ENCODE measurements at places on chromosomes 1 and 21.

GRCh38 chr1:166975361-166976129 is at the start of gene ILDR2:
Gene ILDR2, minus strand, starts transcription at chr1:166975540. Its CDS starts 272 bp downstream, at chr1:166975268.
- DNase-seq, result peak; percentile 65

DNA sequence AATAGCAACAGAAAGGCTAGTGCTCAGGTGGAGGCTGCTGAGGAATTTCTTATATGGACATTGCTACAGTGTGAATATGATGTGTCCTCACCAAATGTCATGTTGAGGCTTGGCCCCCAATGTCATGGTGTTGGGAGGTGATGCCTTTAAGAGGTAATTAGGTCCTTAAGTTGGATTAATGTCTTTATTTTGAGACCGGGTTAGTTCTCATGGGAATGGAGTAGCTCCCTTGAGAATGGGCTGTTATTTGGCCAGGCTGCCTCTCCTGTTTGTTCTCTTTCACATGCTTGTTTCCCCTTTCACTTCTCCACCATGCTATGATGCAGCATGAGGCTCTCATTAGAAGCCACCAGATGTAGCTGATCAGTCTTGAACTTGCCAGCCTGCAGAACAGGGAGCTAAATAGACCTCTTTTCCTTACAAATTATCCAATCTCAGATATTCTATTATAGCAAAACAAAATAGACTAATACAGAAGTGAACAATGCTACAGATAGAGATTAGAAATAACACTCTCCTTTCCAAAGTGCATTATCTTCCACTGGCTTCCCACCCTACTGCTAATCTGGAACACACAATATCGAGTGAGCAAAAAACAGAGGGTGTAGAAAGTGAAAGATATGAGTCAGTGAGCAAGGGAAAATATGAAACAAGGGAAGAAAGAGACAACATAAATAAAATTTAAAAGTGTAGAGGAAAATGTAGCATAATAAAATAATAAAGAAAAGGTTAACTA is 160.2 kb downstream of the NTMT2 start:
- DNase-seq, result no peak

DNA sequence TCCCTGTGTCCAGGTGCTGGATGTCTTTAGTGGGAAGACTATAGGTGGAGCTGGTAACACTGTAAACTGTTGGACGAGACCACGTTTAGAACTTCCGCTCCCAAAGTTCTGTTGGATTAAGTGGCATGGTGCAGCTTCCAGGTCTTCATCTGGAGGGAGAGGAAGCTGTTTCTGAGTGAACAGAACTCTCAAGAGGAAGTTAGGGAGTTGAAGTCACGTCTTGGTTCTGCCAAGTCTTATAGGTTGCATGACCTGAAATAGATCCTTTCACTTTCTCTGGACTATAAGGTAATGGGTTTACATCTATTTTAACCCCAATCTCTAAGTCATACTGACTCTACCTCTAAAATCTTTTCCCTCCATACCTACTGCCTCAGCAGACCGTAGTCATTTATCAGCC is 97.4 kb upstream of the TNR start:
- DNase-seq, result no peak

- DNase-seq, result no peak
Measured at GRCh38 chr21:26977746-26978145, 10.9 kb upstream of the ADAMTS5 start.

- no peak for DNase-seq
Measured at GRCh38 chr1:88922214-88922613, 30.8 kb upstream of the GTF2B start.

GRCh38 chr1:192768463-192768862 is 40.4 kb upstream of the RGS2 start:
- no peak for DNase-seq

DNA sequence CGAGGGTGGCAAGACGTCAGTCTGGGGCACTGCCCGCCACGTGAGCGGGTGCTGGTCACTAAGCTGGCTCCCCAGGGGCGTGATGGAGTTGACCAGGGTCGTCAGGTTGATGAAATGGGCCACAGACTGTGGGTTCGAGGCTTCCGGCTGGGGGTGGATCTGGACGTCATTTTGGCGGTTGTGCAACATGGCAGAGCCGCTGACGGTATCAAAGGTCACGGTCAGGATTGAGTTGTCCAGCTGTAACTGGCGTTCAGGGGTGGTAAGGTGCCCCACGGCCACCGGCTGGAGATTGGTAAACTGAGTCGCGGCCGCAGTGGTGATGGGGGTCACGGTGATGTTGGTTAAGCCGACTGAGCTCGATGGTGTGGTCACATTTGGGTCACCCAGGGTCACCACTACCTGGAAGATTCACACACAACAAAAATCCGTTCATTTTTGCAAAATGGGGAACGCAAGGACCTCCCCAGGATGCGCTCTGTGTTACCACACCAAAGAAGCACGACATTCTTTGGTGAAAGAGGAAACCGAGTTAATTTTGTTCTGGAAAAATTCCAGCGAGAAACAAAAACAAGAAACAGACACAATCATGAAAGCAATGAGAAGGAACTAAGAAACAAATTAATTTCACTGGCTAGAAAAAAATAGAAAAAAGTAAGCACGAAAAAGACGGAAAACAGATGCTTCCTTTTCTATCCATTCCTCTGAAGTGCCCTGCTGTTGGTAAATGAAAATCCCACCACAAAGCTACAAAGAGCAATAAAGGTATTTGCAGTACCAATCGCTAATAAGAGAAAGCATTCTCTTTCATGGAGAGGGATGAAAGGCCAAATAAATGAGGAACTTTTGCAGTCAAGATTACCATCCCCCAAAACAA is 34.7 kb upstream of the RIPK4 start:
- DNase-seq, result no peak

DNA sequence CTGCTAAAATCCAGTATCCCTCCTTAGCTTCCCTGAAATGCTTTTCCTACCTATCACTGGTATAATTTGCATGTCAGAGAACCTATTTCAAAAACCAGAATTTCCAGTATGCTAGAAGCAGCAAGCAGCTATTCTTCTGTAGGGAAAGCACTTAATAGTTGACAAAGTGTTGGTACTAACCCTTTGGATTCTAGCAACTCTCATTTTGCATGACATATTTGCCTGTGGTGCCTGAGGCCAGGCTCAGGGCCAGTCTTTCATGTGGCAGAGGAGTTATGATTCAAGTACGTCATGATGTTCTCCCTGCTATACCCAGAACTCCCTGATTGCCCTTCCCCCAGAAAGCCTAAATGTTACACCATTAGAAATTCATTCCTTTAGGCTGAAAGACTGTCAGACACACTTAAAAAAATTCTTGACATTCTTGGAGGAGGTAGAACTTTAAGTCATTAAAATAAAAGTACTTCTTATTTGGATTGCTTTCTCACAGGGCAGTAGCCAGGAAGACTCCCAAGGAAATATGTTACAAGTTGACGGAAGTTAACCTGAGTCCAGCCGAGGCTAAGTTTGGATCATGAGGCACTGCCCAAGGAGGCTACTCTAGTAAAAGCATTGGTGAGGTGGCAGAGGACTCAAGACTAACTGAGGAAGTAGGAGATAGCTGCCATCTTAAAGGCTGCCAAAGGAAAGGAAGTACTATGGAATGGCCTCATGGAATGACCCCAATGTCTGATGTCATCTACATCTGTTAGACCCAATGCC is 298.4 kb upstream of the SPAG17 start:
- DNase-seq, result no peak

- peak; percentile 84 for DNase-seq
Measured at GRCh38 chr1:205983925-205984725, 19.1 kb downstream of the RAB7B start.

DNA sequence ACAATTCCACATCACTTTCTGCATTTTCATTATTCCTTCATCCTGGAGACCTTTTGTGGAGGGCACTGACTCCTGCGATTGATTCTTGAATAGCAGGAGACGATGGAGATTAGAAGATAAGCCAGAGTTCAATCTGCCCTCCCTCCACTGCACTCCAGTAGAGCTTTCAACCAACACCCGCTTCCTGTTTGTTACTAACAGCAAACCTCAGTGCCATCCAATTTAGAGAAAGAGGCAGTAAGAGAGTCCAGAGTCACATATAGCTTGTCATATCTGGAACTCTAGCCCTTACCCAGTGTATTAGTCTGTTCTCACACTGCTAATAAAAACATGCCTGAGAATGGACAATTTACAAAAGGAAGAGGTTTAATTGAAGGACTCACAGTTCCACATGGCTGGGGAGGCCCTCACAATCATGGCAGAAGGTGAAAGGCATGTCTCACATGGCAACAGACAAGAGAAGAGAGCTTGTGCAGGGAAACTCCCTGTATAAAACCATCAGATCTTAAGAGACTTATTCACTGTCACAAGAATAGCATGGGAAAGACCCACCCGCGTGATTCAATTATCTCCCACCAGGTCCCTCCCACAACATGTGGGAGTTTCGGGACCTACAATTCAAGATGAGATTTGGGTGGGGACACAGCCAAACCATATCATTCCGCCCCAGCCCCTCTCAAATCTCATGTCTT is 55.9 kb downstream of the PCBP3 start:
- DNase-seq, result no peak

DNA sequence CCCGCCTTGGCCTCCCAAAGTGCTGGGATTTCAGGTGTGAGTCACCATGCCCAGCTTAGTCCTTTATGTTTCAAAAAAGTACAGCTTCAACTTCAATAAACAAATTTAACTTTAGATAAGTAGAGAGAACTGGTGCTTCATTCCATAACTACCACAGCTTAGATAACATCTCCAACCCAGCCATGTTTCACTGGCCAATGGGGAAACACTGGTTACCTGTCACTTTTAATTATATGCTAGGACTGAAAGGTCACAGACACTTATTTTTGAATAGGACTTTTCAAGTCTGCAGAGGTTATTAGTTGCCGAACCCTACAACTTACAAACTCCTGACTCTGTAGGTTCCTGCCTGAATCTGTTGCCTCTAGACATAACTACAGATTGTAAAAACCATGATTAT is 56.5 kb upstream of the ST6GALNAC3 start:
- DNase-seq, result no peak

- DNase-seq, result no peak
Measured at GRCh38 chr1:234213658-234214128, 159.6 kb upstream of the COA6 start.

GRCh38 chr21:20661745-20662422 is 336.3 kb upstream of the NCAM2 start:
- no peak for DNase-seq

DNA sequence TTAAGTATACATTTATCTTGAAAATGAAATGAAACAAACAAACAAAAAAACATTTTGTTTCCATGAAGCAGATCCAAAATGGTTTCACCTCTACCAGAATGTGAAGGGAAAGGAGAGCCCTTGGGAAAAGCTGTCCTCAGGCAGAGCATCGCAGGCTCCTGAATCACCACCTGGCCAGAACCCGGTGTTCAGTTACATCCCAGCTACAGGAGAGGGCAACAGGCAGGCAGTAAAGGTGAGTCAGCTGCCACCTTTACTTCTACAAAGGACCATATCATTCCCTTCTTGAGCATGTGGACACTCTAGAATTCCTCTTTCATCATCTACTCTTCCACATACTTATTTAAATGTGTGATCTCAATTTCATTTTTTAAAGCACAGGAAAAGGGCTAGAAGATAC is 151.2 kb downstream of the PIGK start:
- DNase-seq, result no peak

GRCh38 chr1:101394041-101394440 is 157.2 kb downstream of the S1PR1 start:
- no peak for DNase-seq

GRCh38 chr21:34017039-34017961 is 56.1 kb upstream of the MRPS6 start:
- no peak for DNase-seq

GRCh38 chr1:99644279-99645004 is 1.5 kb upstream of the PALMD start:
- DNase-seq, result no peak

DNA sequence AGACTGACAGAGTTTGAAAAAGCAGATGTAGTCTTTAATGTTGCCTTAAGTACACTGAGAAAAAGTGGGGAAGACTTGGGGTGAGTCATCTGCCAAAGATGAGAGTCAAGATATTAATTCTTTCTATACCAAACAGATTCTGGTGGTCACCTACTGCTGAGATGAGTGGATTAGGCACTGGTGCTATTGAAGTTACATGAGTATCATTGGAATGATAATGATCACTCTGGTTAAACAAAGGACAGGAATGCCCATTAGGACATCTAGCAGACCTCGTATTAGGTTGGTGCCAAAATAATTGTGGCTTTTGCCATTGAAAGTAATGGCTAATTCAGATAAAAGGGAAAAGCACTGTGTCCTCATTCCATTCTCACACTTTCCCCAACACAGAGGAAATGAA is 1588.9 kb downstream of the KCNT2 start:
- no peak for DNase-seq

GRCh38 chr1:100979631-100980030 is 46.0 kb downstream of the DPH5 start:
- DNase-seq, result no peak
